ENCODE measurements at places on chromosomes 2 and 18.

- DNase-seq, result no peak
Observed at GRCh38 chr2:241767464-241768250, 9.0 kb upstream of the GAL3ST2 start.

- no peak for DNase-seq
Observed at GRCh38 chr2:18194161-18194560, 315.7 kb downstream of the KCNS3 start.

DNA sequence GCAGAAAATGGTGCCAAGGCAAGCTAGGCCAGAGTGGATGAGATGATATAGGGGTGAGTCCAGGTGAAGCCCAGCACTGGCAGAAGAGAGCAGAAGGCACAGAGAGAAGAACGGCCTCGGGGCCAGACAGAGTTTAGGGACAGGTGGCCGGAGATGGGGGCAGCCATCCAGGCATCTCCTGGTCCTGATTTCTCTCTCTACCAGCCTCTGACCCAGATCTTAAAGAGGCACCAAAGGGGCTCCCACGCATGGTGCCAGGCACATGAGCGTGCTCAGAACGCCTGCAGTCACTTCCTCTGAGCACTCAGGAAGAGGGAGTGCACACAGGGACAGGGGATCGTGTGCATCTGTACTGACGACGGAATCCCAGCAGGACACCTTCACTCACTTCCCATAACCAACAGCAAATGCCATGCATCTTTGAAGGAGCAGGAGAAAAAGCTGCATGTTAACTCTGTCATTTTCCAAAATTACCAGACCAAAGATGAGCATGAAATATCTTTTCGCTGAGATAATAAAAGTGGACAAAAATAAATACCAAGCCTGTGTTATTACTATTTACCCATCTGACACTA, 427.8 kb upstream of the MYT1L start:
- no peak for DNase-seq

- DNase-seq, result no peak
Observed at GRCh38 chr2:175737722-175738361, 264.2 kb downstream of the LNPK start.

- no peak for DNase-seq
Observed at GRCh38 chr18:47726550-47726949, 203.9 kb downstream of the SMAD2 start.

DNA sequence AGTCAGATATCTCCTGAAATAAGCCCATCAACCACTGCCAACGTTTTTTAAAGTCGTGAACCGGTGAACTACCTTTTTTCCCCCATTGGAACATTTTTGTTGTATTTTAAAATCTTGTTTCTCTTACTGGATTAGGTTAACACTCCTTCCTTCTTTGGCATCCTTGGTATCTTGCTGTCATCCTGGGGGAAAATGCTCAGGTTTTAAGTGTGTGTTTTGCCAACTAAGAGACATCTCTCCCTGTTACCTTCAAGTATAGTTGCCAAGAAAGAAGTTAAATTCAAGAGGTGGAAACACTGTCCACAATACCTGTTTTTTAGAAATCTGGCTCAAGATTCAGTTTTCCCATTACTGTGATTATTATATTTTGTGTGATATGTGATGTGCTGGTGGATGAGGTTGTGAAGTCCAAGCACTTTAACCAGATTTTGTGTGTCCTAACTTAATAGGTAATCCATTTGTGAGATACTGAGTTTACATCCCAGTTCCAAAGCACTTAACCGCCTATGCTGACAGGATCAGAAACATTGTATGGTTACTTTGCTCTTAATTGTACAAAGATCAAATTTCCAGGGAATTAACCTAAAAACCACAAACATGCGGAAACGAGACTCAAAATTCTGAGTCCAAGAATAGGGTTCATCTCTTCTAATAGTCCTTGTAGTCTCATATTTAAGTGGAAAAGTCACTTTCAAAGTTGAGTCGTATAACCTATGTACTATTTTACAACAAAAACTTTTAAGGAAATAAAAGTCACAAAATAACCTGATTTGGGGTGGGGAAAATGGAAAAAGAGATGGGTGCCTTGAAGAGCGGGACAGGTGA, 1.3 kb upstream of the SP3 start:
- DNase-seq, result no peak

- no peak for DNase-seq
Observed at GRCh38 chr2:187003038-187003554, 154.1 kb upstream of the ZSWIM2 start.

- no peak for DNase-seq
Observed at GRCh38 chr2:128803222-128803621, 484.6 kb upstream of the HS6ST1 start.
